Globus pallidus (tissue), 1 donor: ENCODE measurements at places on chromosomes 12 and 14.

DNA sequence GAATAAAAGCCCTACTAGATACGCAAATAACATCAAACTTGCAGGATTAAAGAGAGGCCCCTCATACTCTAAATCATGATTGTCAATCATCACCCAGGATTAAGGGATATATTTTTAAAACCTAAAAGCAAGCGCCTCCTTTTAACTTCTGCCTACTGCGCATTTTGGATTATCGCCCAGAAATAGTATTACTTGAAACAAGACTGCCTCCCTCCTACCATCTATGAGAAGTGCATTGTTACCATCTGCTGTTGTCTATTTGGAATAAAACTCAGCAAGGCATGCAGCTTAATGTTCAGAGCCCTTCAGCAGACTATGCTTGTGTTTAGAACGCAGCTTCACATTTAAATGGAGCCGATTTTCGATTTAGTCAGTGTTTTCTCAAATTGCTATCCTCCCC is 79.6 kb downstream of the EXOC5 start:
- peak; percentile 30 for DNase-seq

- DNase-seq, result no peak
Measured at GRCh38 chr12:103833095-103833775, 7.8 kb downstream of the NT5DC3 start.

- DNase-seq, result no peak
Measured at GRCh38 chr14:29529418-29529817, 398.2 kb downstream of the PRKD1 start.

DNA sequence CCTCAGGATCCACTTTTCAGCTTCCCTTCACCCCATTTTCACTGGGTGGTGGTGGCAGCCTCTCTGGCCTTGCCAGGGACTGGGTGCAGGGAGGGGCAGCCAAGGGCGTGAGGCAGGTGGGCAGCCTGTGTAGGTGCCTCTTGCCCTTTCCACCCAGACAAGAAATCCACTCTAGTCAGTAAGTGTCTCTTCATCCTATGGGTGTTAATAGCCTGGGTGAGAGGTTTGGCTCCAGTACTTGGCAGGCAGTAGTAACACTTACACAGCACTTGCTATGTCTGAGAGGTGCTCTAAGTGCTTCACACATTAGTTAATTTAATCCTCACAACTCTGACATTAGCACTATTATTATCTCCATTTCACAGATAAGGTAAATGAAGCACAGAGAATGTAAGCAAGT is 171.9 kb downstream of the EMP1 start:
- no peak for DNase-seq

GRCh38 chr12:116130431-116130830 is 147.1 kb downstream of the MED13L start:
- DNase-seq, result no peak

GRCh38 chr12:30888241-30888640 is 38.3 kb upstream of the TSPAN11 start:
- no peak for DNase-seq

- no peak for DNase-seq
Measured at GRCh38 chr12:56028511-56029165, 7.8 kb downstream of the IKZF4 start.
